CD4-positive, alpha-beta T cell (primary cell): ENCODE measurements at places on chromosomes 6 and 20.

DNA sequence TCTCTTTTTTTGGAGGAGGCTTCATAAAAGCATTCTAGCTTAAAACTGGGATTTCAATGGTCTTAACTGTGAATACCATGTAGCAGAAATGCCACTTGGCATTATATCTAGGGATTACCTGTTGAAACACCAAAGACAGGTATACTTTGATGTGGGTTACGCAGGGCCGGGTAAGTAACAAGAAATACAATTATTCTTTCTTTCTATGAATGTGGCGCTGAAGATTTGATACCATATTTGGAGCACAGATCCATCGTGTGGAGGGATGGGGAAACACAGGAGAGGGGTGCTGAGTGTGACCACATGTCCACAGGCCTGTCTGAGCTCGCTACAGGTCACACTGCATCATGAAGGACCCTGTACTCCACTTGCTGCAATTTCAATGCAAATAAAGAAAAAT, 257.8 kb downstream of the GMPR start:
- peak; percentile 59 for DNase-seq

DNA sequence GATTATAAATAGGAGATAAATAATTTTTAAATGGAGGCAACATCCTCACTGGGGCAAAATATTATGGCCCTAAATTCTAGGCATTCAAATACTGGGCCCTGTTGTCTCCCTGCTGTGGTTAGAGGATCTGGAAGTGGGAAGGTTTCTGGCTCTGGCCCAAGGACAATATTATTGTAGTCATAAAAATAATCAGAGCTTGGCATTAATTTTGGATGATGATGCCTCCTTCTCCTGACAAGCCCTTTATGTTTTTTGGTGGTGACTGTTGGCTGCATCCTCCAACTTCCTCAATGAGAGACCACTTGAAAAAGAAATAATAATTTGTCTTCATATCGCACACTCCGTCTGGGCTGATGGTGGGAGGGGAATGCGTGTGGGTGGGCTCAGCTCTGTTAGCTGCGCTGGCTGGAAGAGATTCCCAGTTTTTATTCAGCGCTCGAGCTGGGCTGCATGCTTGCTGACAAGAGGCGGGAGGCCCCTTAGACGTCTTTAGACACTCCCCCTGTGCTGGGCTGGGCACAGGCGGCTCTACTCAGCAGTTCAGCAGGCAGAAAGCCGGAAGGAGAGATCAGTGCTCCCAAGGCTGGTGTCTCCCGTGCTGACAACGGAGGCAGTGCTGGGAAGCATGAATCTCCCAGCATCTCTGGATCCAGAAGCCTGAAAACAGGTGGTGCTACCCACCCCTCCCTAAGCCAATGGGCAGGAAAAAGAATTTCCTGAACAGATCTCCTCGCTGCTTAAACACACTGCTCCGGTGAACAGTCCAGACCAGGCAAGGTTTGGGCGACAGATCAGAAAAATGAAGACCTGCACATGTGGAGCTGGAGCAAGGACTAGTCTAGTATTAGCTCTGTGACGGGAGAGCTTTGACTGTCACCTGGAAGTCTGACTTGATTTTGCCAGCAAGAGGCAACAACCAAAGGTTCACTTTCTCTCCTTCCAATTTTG, 97.7 kb downstream of the SYCP2 start:
- DNase-seq = no peak

DNA sequence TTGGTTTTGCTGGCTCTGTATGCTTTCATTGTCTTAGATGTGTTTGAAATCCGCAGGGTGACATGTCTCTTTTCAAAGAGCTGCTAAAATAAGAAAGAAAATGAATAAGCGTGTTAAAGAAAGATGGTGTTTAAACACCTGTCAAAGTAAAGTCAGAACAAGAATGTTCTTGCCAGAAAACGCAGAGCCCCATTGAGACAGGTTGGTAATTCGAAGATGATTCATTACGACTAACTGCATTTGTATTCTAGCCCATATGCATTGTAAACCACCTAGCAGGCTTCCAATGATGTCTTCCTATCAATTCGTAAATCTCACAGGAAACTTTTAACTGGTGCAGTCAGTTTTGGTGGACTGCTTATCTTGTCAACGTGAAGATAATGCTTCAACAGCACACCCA, 16.8 kb downstream of the PHACTR2 start:
- DNase-seq = no peak

GRCh38 chr20:25309395-25310267, 61.7 kb downstream of the PYGB start:
- DNase-seq = no peak

DNA sequence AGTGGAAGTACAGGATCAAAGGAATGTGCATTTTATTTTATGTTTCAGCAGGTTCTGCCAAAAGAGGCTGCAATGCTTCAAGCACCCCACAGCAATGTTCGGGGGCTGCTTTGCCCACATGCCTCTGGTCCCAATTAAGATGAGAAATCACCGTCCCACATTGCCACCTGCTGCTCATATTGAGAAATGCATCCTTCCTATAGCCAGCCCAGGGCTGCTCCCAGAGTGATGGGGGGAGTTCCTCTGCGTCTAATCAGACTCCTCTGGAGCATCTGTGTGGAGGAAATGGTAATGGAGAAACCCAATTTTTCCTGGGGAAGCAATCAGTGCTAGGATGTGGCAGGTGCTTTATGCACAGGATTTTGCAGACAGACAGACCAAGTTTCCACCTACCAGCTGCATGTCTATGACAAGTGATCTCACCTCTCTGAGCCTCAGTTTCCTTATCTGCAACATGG, 33.7 kb downstream of the PTGIS start:
- peak; percentile 30 for DNase-seq

GRCh38 chr6:33276864-33277662, at the start of gene B3GALT4:
Gene B3GALT4, plus strand, starts transcription at chr6:33277123. Its CDS starts 297 bp downstream, at chr6:33277420.
- peak; percentile 80 for DNase-seq

GRCh38 chr6:118565311-118565960, 17.3 kb downstream of the PLN start:
- no peak for DNase-seq

- DNase-seq = no peak
Observed at GRCh38 chr6:109456710-109457561, 1.4 kb upstream of the MICAL1 start.

GRCh38 chr6:2863901-2864300, 22.2 kb upstream of the SERPINB1 start:
- DNase-seq = no peak

DNA sequence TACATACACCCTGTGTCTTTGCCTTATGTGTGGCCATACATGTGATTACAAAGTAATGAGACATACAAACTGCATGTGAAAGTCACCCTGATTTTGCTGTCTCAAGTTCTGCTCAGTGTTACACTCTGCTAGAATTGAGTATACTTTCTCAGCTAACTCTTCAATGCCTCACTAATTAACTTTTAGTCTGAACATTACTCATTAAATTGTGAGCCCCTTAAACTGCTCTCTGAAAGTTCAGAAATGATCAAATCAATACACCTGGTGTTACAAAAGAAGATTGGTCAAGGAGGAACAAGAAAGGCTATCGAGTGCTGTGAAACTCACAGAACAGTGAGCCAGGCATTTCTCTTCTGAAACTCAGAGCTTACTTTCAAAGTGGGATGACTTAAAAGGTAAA, 71.3 kb downstream of the MKKS start:
- DNase-seq = no peak

DNA sequence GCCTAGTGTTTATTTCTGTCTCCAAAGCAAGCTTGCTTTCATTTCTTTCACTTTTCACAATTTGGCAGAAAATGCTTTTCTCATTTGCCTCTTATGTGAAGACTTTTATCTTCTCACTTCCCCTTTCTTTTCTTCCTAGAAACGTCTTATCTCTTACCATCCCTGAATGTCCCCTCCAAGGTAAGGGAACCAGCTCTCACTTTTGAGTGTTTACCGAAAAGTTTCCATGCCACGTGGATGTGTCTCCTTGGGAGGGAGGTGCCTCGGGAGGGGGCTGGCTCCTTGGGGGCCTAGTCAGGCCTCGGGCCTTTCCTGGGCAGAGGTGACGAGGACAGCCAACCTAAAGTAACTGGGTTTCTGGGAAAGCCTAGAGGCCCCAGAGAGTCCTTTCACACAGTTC, 127.4 kb downstream of the CD24 start:
- DNase-seq = no peak

DNA sequence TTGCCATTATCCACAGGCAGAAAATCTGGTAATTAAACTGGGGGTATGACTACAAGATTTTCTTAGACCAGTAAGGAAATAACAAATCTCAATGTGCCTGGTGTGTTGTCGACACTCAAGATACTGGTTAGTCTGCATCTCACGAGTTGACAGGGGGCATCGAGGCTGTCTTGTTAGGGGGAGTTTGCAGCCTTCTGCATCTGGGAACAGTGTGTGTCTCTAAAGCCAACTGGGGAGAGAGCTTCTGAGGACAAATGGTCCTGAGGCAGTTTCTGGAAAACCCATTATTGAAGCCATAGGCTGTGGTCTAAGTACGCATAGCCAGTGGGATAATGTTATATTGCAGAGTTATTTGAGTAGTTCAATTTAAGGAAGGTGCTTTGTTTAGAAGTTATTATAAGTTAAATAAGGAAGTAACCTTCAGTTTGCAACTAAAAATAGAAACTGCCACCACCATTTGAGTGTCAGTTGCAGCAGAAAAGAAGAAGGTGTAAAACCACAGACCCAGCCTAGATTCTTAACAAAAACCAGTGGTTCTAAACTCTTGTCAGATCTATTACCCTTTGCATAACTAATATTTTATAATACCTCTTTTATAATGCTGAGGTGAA, 15.4 kb upstream of the MAPK13 start:
- DNase-seq = peak; percentile 47
